A549 treated with DMSO at 1 μM for 4 hours (cell line): ENCODE measurements at places on chromosomes 2 and 18. TPM values are rescaled to one million over a fixed set of nuclear protein-coding genes. Genes with fewer than 3 reads are reported as not detected.

MAP2 gene
- 0.28 to 0.72 TPM (median 0.50 TPM) in 5 replicates for total RNA-seq

UNC80 gene
- not detected in 5 replicates for total RNA-seq

PMAIP1 gene
- 11.9 to 16.4 TPM (median 14.1 TPM) in 5 replicates for total RNA-seq

HES6 gene
- 11.1 to 14.8 TPM (median 12.2 TPM) in 5 replicates for total RNA-seq

NGEF gene
- 16.1 to 20.4 TPM (median 16.8 TPM) in 5 replicates for total RNA-seq

CCDC150 gene
- 4.5 to 6.0 TPM (median 4.9 TPM) in 5 replicates for total RNA-seq

IL36RN gene
- 0.06 to 0.14 TPM (median 0.07 TPM) in 5 replicates for total RNA-seq

ZNG1B gene
- 40.3 to 44.0 TPM (median 42.6 TPM) in 5 replicates for total RNA-seq

CXCR4 gene
- total RNA-seq, result 0.38 to 1.0 TPM (median 0.58 TPM) in 5 replicates
